Activated T-cell treated with anti-CD3 and anti-CD28 coated beads for 4 hours (primary cell): ENCODE measurements at places on chromosomes 12 and 14.
A peak's percentile ranks its signal among the peaks of the same experiment; 100 is the strongest.

DNA sequence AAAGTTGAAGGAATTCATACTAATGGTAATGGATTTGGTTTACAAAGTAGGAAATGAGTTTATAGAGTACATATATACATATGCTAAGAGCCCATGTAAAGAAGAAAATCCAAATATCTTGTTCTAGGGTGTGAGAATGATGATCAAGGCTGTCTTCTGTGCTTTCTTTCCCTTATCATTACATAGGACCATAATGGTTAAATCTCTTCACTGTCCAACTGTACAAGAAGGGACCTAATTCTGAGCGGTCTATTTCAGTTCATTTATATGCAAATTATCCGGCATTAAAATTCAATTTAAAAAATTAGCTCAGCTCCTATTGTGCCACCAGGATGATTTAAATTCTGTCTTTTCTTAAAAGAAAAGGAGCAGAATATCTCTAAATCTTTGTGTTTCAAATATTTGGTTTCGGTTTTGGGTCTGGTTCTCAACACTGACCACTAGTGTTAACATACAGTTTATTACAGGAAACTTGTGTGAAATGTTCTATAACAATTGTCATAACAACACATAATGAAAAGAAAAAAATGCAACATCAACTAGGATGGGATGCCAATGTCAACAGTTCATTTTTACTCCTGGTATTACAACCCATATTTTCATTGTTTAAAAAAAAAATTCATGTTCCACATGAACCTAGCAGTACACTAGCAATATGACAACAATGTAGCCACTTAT is 16.8 kb downstream of the OR4K1 start:
- DNase-seq = no peak

- DNase-seq = no peak
These were observed 352.9 kb upstream of the SEL1L start for GRCh38 chr14:81886588-81886987.

DNA sequence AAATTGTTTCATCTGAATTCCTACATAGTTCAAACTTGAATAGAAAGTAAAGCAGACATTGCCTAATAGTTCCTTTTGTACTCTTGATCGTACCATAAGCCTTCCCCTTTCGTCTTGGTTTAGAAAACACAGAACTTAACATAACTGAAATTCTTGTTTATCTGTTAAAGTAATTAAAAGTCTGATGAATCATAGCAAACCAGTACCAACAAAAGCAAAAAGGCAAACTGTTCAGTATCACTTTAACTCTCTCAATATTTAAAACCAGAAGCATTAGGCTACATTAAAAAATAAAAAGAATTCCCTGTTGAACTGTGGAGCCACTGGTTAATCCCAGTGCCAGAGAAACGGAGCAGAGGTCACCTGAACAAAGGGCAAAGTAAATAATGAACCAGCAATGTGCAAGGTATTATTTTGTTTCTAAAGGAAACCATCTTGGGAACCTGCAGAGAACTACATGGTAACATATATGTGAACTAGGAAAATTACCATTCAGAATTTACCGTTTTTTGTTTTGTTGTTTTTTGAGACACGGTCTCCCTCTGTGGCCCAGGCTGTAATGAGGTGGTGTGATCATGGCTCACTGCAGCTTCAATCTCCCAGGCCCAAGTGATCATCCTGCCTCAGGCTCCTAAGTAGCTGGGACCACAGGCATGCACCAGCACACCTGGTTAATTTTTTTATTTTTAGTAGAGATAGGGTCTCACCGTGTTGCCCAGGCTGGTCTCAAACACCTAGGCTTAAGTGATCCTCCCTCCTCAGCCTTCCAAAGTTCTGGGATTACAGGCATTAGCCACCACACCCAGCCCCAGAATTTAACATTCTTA is 17.1 kb upstream of the HIGD1C start:
- DNase-seq = no peak

GRCh38 chr12:57836442-57837375 is 9.8 kb downstream of the CTDSP2 start:
- DNase-seq = no peak

GRCh38 chr14:69932391-69932790 is 53.2 kb downstream of the SMOC1 start:
- no peak for DNase-seq

GRCh38 chr12:131413006-131413405 is 297.9 kb upstream of the SFSWAP start:
- no peak for DNase-seq

GRCh38 chr14:101789222-101789621 is 27.7 kb downstream of the PPP2R5C start:
- no peak for DNase-seq

GRCh38 chr14:73287071-73287470 is 49.8 kb downstream of the PAPLN start:
- no peak for DNase-seq

DNA sequence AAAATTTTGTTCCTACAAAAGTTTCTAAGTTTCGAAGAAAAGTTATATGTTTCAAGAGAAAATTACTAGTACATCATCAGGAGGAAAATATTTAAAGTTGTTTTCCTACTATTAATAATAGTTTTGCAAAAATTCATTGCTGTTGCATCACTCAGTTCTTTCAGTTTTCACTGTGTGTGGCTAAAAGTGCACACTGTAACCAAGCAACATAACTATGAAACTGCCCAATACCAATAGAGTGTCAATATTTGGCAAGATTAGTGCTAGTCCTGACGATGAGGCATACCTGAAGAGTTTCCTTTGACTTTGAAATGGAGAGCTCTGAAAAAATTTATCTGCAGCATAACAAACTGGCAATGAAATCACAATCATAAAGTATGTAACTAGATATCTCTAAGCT is 194.3 kb downstream of the CPNE8 start:
- DNase-seq = no peak

DNA sequence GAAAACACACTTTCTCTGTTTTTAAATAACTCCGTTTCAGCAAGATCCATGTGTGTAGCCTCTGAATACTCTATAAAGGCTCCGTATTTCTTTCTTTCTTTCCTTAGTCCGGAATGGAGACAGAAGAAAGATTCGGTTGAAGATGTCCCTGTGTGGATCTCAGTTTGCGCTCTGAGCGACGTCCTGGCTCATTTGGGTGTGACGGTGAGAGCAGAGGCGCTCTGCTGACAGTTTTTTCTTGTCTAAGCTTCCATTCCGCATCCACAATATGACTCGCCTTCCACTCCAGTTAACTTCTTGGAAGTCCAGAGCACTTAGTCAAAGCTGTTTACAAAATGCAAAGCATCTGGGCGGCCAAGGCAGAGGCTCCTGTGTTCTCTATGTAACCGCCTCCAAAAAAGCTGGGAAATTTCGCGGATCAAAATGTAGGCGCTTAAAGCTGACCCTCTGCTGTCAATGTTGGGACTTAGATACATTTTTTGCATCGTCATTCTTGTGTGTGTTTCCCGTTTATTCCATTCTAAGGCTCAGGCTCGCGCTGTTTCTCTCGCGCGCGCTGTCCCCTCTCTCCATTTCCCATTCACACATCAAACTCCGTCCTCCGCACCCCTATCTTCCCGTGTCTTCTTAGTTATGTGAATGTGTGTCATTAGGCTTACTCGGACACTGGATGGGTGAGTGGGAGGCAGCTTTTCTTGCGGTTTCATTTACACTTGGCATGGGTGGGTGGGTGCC is 880 bp upstream of the FLRT2 start:
- DNase-seq = no peak

DNA sequence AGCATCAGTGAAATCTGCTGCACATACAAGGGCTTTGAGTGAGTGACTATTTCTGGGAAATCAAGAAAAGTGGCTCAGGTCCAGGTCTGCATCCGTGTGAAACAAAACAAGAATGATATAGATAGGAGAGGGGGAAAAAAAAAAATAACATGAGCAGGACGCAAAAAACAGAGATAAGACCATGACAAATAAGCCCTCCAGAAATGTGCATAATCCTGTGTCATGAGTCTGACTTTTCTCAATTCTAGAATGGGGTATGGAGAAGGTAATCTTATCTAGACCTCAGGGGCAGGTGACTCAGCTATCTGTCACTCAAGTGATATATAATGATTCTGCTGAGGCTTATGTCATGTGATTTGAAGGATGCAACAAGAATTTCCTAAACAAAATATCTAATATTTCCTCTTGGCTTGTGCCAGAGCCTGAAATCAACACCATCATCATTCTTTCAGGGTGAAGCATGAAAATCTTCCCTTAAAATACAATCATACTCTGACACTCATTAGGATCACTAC is 250.0 kb downstream of the PHLDA1 start:
- DNase-seq = no peak

DNA sequence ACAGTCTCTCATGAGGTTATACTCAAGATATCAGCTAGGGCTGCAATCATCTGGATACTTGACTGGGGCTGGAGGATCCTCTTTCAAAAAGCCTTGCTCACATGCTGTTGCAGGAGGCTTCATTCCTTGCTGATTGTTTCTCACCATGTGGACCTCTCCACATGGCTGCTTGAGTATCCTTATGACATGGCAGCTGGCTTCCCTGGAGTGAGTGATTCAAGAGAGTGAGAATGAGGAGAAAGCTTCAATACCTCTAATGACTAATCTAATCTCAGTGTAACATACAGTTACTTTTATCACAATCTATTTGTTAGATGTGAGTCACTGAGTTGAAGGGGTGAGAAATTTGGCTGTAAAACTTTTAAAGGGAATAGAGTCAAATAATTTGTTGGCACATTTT is 14.4 kb upstream of the SDR39U1 start:
- DNase-seq = no peak

- DNase-seq = no peak
These were observed 10.9 kb downstream of the TCHP start for GRCh38 chr12:109910969-109911348.

GRCh38 chr12:75455839-75456238 is 24.7 kb upstream of the GLIPR1 start:
- DNase-seq = no peak

DNA sequence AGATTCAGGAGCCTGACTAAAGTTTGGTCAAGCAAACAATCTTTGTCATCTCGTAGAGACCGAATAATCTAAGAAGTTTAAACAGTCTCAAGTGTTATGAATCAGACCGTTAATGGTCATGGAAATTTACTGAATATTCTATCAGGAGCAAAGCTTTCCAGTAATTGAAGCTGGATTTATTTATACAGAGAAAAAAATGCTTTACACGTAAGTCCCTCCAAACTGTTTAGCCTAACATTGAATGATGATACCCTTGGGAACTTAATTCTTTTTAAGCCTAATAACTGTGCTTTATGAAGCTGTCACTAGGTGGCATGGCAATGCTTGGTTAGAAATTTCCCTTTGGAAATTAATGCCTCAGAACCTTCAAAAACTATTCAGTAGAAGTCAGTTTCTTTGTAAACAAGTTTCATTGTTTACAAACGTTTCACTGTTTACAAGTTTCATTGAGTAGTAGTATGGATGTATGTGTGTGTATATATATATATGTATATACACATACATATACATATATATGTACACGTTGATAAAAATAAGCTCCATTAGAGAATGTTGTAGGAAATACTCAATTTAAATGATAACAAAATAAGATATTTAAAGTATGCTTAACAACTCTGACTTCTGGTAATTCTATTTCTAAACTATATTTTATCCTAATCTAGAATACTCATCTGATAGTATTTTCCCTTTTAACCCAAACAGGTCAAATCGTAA is 32.1 kb downstream of the DEPDC4 start:
- no peak for DNase-seq

GRCh38 chr12:47636908-47637780 is 68.7 kb downstream of the RPAP3 start:
- DNase-seq = peak; percentile 13

- no peak for DNase-seq
These were observed 70.6 kb upstream of the DYNC1H1 start for GRCh38 chr14:101893759-101894158.
